ENCODE measurements at places on chromosomes 4 and X. TPM values are rescaled to one million over a fixed set of nuclear protein-coding genes. Genes with fewer than 3 reads are reported as not detected.

SH3RF1 gene
- total RNA-seq = 1.4 TPM

NOX1 gene
- not detected for total RNA-seq

ESX1 gene
- not detected for total RNA-seq

SSX1 gene
- not detected for total RNA-seq

ARHGAP6 gene
- not detected for total RNA-seq

USP51 gene
- total RNA-seq = 3.0 TPM

NUDT10 gene
- 0.82 TPM for total RNA-seq

LRP2BP gene
- total RNA-seq = 5.7 TPM

ODAPH gene
- total RNA-seq = 3.4 TPM

DNAAF6 gene
- not detected for total RNA-seq

NR3C2 gene
- 7.1 TPM for total RNA-seq

TIGD4 gene
- 0.21 TPM for total RNA-seq

MAGEA6 gene
- total RNA-seq = not detected

CAPN6 gene
- total RNA-seq = not detected

TDO2 gene
- not detected for total RNA-seq

CFP gene
- 3.2 TPM for total RNA-seq

SH3TC1 gene
- total RNA-seq = 37.4 TPM

TRIML2 gene
- not detected for total RNA-seq

RTL9 gene
- total RNA-seq = not detected

RAB33B gene
- total RNA-seq = 9.6 TPM

SGCB gene
- 24.0 TPM for total RNA-seq

CTAG1B gene
- not detected for total RNA-seq

PABPC1L2A gene
- not detected for total RNA-seq

PASD1 gene
- total RNA-seq = not detected

F8 gene
- 7.9 TPM for total RNA-seq

IL9R gene
- 4.3 TPM for total RNA-seq

COL4A6 gene
- not detected for total RNA-seq

BEX1 gene
- 1.1 TPM for total RNA-seq

ARHGEF9 gene
- 17.9 TPM for total RNA-seq

UGT2B11 gene
- total RNA-seq = not detected

ZRSR2 gene
- total RNA-seq = 10.0 TPM

FGFBP1 gene
- not detected for total RNA-seq

PTCHD1 gene
- not detected for total RNA-seq

TNMD gene
- not detected for total RNA-seq

RHOXF1 gene
- 0.37 TPM for total RNA-seq

GLRA3 gene
- total RNA-seq = not detected
